ENCODE measurements at places on chromosomes 6 and 20. TPM values are rescaled to one million over a fixed set of nuclear protein-coding genes. Genes with fewer than 3 reads are reported as not detected.

- H3K4me3 ChIP-seq, result no peak overlapping the region
- no peak overlapping the region for H3K27ac ChIP-seq
- peaks cover 18% of the 10 kb centered on the region for H3K27me3 ChIP-seq
- no peaks in the 10 kb centered on the region for H3K36me3 ChIP-seq
Observed at GRCh38 chr6:3803627-3804468, 45.3 kb upstream of the FAM50B start.

DNA sequence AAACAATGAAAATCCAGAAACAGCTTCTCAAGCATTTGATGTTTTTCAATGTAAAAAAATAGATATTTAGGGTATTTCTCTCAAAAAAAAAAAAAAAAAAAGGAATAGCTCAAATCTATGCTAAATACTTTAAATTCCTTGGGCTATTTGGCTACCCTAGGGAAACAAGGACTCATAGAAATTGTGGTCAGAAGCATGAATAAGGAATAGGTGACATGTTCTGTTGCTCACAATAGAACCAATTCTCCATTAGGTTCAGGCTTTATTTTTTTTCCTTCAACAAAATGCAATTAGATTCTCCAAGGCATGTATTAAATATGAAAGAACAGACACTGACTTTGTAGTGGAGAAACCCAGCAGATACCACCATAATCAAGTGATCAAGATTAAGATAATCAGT lies 904.3 kb upstream of the FLRT3 start:
- no peaks in the 10 kb centered on the region for H3K4me1 ChIP-seq
- no peak for DNase-seq
- no peak overlapping the region for H3K27ac ChIP-seq
- H3K27me3 ChIP-seq, result no peaks in the 10 kb centered on the region

DNA sequence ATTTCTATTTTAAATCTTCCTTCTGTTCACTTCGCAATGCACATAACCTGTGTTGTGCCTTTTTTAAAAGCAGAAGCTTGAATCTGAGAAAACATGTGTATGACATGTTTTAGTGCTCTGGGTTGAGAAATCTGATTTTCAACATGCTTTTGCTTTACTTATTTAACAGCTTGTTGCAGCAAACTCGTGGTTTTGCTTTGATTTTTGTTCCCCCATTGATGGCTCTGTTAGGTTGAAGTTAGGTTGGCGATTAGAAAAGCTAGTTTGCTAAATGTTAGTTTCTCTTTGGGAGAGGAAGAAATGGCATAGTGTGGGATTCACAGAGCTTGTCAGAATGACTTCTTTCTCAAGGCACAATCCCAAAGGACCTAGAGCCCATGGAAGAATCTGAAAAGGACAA lies 170.8 kb downstream of the TMEM242 start:
- H3K27ac ChIP-seq, result no peak overlapping the region
- no peaks in the 10 kb centered on the region for H3K27me3 ChIP-seq
- no peak overlapping the region for H3K4me3 ChIP-seq
- H3K4me1 ChIP-seq, result peaks cover 28% of the 10 kb centered on the region
- peaks cover 12% of the 10 kb centered on the region for H3K36me3 ChIP-seq
- DNase-seq, result no peak

- DNase-seq, result no peak
- H3K4me3 ChIP-seq, result peak overlapping the region; percentile 65
- H3K36me3 ChIP-seq, result no peaks in the 10 kb centered on the region
- H3K27me3 ChIP-seq, result no peaks in the 10 kb centered on the region
- H3K4me1 ChIP-seq, result peaks cover 50% of the 10 kb centered on the region
Observed at GRCh38 chr6:155188707-155189496, 74.9 kb upstream of the CLDN20 start.

The CD24 gene
- total RNA-seq, result 1.3 TPM

The LPA gene
- total RNA-seq, result not detected
